ENCODE measurements at places on chromosomes 13 and 19.
A peak's percentile ranks its signal among the peaks of the same experiment; 100 is the strongest.

DNA sequence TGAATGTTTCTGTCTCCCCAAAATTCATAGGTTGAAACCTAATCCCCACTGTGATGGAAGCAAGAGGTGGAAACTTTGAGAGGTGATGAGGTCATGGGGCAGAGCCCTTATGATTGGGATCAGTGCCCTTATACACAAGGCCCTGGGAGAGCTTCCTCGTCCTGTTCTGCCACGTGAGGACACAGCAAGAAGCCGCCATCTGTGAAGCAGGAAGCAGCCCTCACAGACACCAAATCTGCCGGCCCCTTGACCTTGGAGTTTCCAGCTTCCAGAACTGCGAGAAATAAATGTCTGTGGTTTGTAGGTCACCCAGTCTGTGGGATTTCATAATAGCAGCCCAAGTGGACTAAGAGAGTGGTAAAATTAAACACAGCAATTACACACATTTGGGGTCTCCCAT is 737.4 kb downstream of the UQCRFS1 start:
- no peak for DNase-seq

GRCh38 chr13:51179432-51179971 is 42.7 kb upstream of the FAM124A start:
- DNase-seq: no peak

- DNase-seq: no peak
These were observed 2.4 kb upstream of the PTGER1 start for GRCh38 chr19:14477418-14478112.

GRCh38 chr19:3033595-3034405 is 4.7 kb upstream of the TLE2 start:
- DNase-seq: no peak

- DNase-seq: no peak
These were observed 62.3 kb upstream of the UQCRFS1 start for GRCh38 chr19:29275266-29275665.

DNA sequence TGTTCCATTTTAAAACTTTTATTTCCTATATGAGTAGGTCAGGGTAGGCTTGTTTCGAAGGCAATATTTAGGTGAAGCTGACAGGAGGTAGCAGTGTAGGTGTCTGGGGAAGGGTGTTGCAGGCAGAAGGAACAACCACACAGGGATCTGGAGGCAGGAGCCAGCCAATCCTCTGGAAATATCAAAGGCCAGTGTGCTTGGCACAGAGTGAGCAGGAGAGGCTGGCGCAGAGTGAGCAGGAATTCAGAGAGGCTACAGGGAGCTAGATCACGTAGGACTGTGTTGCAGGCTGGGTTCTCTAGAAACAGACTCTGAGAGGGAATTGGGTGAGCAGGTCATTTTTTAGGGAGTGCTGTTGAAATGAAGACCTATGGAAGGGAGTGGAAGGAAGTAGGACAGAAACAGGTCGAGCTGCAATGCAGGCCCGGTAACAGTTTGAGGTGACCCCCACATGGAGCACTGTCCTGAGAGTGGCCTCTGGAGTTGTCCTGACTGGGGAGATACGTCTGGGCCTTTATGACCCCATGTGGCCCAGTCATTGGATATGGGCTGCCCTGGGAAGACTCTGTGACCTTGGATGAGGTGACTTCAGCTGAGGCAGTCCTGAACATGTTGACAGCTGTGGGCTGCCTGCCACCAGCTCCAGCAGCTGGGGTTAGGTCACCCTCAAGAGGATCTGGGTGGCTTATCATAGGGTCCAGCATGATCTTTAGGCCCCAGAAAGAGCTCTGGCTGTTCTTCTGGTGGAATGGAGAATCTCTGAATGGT is 51.7 kb downstream of the ERCC5 start:
- DNase-seq: no peak

- DNase-seq: no peak
These were observed 384.2 kb upstream of the ZNF507 start for GRCh38 chr19:31961191-31961590.

GRCh38 chr19:42330241-42330711 is 4.8 kb downstream of the MEGF8 start:
- peak; percentile 79 for DNase-seq

DNA sequence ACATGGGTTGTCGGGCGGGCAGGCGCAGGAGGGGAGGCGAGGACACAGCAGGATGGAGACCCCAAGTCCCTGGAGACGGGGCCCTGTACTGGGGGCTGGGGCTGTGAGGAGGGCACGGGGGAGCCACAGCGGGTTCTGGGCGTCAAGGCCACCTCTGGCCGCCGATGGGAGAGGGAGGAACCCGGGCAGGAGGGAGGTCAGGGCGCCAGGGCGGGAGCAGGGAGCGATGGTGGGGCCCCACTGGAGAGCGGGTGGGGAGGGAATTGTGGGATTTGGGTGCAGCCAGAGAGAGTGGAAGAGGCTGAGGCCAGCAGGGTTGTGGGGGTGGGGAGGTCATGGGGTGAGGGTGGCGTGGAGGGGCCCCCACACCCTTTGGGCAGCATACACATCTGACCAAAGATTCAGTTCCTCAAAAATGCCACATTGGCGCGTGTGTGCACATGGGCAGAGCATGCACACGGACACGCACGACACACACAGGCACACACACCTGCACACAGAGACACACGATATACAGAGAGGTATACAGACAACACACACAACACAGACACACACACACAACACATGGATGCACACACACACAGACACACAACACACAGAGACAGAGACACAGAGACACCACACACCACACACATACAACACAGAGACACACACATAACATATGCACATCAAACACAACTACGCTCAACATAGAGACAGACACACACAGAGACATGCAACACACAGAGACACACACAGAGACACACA is 54.9 kb downstream of the AP1M1 start:
- DNase-seq: no peak

DNA sequence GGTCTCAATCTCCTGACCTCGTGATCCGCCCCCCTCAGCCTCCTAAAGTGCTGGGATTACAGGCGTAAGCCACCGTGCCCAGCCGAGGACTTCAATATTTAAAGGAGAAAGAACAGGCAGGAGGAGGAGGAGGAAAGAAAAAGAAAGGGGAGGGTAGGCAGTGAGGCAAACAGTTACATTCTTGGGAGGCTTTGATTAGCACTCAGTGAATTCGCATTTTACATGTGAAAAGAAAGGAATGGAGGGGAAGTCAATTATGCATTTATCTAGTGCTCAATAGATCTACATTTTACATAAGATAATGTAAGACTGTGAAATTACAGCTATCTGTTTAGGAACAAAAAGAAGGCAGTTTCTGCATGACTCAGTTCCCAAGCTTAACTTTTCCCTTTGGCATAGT is 30.9 kb upstream of the CXCL17 start:
- DNase-seq: no peak

- DNase-seq: peak; percentile 96
These were observed 7.2 kb upstream of the TUBB4A start for GRCh38 chr19:6509118-6509971.

DNA sequence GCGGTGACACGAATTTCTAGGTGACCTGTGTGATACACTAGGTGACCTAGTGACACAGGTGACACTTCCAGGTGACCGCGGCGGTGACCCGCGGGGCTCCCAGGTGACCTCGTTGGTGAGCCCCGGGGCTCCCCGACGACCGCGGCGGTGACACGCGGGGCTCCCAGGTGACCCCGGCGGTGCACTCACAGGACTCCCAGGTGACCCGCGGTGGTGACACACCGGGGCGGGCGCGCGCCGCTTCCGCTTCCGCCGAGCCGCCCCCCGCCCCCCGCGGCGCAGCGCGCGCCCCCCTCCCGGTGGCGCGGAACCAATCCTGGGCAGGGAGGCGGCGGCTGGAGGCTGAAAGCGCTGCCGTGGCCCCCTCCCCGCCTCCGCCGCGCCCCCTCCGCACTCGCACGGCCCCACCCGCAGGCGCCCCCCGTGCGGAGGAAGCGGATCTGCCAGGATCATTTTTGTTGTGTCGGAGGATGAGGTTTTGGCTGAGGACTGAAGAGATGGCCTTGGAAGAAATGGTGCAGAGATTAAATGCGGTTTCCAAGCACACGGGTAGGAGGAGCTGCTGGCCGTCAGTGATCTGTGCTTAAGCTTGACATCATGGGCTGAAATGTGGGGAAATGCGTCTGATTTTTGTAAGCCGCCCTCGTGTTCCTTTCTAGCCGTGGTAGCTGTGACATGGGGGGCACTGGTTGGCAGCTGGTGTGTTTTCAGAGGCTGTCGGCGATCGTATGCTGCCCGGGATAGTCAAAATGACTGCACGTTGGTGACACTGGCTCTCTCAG is at the start of gene MCF2L:
TSS of gene MCF2L (plus strand) at position 305 of the 782 bp plus-strand sequence. CDS start at position 471, 166 bp downstream.
- no peak for DNase-seq

DNA sequence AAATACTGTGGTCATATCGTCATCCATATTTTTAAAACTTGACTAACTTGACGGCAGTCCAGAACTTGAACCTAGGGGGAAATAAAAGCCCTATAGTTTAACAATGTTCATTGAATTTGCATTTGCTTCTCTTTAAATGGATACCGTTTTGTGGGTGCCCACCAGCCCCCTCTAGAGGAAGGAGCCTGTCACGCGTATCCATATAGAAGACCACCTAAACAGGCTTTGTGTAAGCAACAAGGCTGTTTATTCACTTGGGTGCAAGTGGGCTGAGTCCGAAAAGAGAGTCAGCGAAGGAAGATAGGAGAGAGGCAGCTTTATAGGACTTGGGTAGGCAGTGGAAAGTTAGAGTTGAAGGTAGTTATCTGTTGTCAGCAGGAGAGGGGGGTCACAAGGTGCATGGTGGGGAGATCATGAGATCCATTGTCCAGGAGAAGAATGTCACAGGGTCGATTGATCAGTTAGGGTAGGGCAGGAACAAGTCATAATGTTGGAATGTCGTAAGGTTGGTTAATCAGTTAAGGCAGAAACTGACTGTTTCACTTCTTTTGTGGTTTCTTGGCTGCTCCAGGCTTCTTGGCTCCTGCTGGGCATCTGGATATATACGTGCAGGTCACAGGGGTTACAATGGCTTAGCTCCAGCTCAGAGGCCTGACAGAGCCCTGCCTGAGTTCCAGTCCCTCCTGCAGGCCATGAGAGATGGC is 42.5 kb upstream of the ANKRD10 start:
- no peak for DNase-seq

Data from foreskin melanocyte (primary cell).